ENCODE measurements at places on chromosomes 7 and 10.

DNA sequence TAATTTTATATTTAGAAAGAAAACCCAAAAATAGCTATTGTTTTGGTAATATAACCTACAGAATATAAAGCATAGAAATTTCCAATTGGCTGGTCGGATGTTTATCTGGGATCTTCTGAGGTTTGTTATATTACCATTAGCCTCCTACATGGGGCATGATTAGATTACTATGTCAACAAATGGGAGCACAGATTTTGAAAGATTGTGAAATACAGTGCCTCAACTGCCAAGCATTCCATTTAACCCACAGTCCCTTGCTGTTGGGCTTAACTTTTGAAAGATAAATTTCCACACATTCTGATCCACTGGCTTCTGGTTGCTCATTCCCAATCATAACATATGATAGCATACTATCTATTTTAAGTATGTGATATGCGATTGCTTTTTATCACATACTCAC, 455.4 kb upstream of the C7orf33 start:
- DNase-seq, result no peak

- DNase-seq, result no peak
Observed at GRCh38 chr10:8235253-8236027, 181.0 kb downstream of the GATA3 start.

- no peak for DNase-seq
Observed at GRCh38 chr10:3850999-3851937, 66.3 kb upstream of the KLF6 start.

- DNase-seq, result no peak
Observed at GRCh38 chr10:48739170-48739569, 54.5 kb downstream of the WDFY4 start.

GRCh38 chr7:20607216-20607615, 8.3 kb upstream of the ABCB5 start:
- no peak for DNase-seq

- no peak for DNase-seq
Observed at GRCh38 chr7:745431-746154, 18.5 kb upstream of the PRKAR1B start.

GRCh38 chr7:138173548-138173947, 97.3 kb downstream of the AKR1D1 start:
- no peak for DNase-seq

- no peak for DNase-seq
Observed at GRCh38 chr10:129442866-129443265, 24.2 kb upstream of the MGMT start.

DNA sequence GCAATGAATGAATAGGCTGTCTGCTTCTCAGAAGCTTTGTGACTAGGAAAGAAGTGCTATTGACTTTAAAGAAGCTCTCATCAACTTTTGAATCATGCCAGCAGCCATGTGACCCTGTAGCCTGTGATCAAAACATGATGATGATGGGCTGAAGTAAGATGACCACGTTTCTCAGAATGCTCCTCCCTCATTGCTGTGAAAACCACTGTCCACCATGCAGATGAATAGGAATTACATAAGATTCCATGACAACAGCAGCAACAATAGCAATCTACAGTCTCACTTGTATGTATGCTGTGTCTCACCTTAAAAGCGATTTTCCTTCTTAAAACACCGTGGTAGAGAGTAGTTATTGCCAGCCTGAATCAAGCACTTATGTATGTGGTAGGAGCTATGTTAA, 228.4 kb downstream of the TRIL start:
- no peak for DNase-seq

DNA sequence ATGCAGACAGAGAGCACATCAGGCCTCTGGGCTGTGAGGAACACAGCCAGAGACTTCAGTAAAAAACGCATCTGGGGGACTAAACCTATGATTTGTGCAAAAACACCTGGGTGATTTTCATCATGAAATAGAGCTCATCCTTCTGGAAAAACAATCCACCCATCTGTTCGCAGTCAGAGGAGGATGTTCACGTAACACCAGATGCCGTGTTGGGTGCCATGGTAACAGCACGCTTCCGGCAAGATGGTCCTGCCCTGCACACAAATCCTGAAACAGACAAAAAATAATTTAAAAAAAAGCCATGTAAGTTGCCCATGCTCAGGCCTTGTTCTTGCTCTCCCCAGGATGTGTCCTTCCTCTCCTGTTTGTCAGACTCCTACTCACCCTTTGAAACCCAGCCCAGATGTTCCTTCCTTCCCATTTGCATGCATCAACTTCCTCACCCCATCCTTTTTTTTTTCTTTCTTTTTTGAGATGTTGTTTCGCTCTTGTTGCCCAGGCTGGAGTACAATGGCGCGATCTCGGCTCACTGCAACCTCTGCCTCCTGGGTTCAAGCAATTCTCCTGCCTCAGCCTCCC, 28.3 kb upstream of the GNA12 start:
- DNase-seq, result no peak

GRCh38 chr10:68899186-68899745, 1.8 kb upstream of the DDX50 start:
- DNase-seq, result no peak

GRCh38 chr7:113383638-113384037, 265.3 kb upstream of the SMIM30 start:
- DNase-seq, result no peak

DNA sequence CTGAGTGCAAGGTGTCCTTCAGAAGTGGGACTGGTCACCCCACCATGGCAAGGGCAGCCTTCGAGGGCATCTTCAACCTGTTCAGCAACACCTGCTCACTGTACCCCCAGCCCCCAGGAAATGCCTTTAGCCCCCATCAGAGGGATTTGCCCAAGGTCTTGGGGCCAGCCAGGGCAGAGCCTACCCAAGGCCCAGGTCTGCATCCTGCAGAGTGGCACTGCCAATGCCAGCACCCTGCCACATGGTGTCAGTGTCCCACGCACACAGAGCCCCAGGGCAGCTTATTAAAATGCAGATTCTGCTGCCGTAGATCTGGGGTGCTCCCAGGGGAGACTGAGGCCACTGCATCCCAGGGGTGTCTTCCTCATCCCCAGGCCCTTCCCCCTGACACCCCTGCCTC, 106.2 kb upstream of the KCTD7 start:
- no peak for DNase-seq

DNA sequence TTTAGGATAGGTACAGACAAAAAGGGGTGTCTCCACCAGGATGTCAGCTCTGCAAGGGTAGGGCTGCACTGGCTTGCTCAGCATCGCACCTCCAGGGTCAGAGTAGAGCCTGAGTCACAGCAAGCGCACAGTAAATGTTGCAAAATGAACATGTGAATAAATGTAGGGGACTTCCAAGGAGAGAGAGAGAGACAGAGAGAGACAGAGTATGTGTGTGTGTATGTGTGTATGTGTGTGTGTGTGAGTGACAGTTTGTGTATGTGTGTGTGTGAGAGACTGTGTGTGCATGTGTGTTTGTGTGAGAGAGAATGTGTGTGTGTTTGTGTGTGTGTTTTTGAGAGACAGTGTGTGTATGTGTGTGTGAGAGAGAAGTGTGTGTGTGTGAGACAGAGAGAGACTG, 163.3 kb downstream of the RPS24 start:
- no peak for DNase-seq

- DNase-seq, result peak; percentile 41
Observed at GRCh38 chr10:122565766-122566206, 5.2 kb downstream of the DMBT1 start.

DNA sequence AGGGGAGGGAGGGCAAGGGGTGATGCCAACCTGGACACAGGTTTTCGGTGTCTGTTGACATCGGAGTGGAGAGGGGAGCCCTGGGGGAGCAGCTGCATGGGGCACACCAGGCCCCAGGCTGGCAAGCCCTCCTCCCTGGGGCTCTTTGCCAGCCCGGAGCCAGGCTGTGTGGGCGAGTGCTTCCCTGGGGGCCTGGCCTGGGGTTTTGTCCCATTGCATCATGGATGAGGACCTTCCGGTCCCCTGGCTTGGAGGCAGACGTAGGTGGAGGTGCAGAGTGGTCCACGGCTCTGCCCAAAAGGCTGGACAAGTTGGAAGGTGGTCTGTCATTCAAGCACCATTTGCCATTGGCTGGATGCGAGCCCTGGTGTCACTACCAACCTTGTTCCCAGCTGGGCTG, 34.8 kb downstream of the ZMIZ1 start:
- DNase-seq, result no peak

- DNase-seq, result no peak
Observed at GRCh38 chr7:108263425-108263824, 133.3 kb upstream of the LAMB4 start.

- no peak for DNase-seq
Observed at GRCh38 chr10:63247771-63248170, 114.6 kb downstream of the NRBF2 start.

DNA sequence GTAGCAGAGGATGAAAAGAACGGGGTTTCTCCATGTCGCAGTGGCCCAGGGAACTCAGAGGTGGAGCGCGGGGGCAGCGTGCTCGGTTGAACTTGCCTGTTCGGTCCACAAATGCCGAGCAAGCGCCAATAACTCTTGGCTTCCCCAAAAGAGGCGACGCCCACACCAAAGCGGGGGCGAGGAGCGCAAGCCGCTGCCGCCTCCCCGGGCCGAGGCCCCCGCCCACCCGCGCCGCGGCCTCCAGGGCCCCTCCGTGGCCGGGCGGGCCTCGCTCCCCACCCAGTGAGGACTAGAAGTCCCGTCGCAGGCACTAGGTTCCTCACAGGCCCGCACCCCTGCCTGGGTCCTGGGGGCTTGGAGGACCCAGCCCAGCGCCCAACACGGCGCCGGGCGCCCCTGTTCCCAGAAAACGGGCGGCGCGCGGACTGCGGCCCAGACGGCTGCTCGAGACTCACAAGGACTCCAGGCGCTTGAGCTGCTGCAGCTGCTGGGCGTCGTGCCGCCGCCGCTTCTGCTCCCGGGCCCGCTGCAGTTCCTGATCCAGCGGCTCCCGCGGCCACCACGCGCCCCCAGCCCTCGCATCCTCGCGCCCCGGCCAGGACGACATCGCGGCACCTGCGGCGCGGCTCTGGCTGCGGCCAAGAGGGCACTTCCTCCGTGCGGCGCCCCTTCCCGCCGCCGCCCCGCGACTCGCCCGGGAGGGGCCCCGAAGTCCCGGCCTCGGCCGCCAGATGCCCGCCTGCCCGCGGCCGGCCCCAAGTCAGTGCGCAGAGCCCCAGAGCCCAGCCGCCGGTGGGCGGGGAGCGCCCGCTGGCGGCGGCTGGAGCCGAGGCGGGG, 14.6 kb upstream of the FKBP9 start:
- DNase-seq, result peak; percentile 36

DNA sequence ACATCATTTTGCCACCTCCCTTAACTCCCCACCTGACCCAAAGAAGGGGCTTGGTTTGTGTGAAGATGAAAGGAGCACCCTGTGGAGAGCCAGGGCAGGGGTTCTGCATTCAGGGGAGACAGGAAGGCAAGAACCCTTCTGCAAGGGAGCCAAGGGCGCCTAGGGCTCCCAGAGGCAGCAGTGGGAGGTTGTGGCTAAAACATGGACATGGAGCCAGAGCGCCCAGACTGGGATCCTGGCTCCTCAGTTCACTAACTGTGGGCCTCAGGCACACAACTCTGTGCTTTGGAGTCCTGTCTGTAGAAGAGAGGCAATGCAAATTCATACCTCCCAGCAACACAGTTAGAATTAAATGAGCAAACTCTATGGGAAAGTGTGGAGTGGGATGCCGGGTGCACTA, 123.1 kb upstream of the MACROH2A2 start:
- DNase-seq, result no peak

DNA sequence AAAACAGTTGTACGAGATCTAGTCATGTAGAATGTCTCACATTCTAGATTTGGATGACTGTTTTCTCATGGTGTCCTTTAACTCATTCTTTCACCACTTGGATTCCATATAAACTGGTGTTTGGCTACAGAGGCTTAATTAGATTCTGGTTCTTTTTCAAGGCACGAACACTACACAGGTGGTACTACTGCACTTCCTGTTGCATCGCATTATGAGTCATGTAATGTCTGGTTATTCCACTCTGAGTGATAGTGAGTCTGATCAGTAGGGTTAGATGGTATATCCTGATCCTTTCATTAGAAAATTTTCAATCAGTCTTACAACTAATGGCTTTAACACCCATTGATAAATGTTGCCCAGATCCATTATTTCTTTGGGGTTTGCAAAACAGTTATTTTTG, 11.2 kb upstream of the AKAP9 start:
- DNase-seq, result no peak

DNA sequence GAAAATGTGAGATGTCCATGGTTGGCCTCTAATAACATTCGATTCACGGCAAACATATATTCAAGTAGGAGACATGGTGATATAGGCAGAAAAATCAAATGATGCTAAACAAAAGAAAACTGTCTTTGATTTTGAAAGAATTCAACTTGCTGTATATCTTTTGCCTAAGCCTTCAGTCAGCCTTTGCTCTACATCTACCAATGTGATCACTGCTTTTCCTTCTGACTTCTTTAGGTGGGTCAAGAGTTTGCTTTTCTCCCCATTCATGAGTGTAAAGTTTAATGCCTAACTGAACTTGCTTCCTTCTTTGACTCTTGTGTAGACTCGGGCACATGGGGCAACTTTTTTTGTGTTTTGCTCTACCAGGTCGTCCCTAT, 417 bp upstream of the HIF1AN start:
- no peak for DNase-seq

GRCh38 chr10:91034494-91035159, 113.7 kb upstream of the ANKRD1 start:
- DNase-seq, result no peak

GRCh38 chr7:14419531-14419930, 430.1 kb upstream of the ETV1 start:
- DNase-seq, result no peak

- DNase-seq, result no peak
Observed at GRCh38 chr7:155594961-155595366, 48.6 kb upstream of the CNPY1 start.

- DNase-seq, result no peak
Observed at GRCh38 chr7:55552320-55553023, 19.8 kb downstream of the VOPP1 start.

DNA sequence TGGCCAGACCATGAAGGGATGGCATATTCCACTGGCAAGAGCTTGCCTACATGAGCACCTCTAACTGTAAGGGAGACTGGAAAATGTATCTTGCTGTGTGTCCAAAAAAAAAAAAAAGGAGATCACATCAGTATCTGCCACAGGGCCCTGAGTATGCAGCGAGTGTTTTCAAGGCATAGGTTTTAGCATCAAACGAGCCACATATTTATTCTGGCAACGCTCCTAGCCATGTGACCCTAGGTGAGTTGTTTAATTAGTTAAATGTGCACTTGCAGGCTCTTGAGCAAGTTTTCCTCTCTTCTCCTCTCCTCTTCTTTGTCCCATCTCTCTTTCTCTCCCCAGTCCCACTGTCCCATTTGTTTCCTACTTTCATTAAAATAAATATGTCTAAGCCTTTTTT, 428.7 kb upstream of the AKR1E2 start:
- DNase-seq, result no peak

Data from stimulated activated CD8-positive, alpha-beta memory T cell treated with anti-CD3 and anti-CD28 coated beads, Interleukin-2, amount 100 ng/mL, for 1 hour (primary cell).